ENCODE measurements at places on chromosomes 1 and 21.

GRCh38 chr21:46005081-46005480, 23.5 kb downstream of the COL6A1 start:
- DNase-seq, result no peak

DNA sequence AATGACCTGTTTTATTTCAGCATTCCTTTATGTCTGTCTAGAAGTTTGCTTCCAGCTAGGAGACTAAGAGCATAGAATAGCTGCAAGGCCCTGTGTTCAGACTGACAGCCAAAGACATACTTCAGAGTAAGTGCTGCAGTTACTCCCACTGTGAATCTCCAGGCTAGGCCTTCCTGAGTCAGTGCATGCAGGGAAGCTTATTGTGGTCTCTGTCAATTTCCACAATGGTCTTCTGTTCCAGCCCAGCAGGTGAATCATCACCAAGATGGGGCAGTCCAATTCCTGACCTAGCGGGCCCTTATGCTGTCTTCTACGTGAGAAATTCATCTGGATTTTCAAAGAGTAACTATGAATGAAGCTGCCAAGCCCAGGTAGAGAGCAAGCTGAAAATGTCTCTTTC, 146.3 kb upstream of the C8B start:
- DNase-seq, result no peak

DNA sequence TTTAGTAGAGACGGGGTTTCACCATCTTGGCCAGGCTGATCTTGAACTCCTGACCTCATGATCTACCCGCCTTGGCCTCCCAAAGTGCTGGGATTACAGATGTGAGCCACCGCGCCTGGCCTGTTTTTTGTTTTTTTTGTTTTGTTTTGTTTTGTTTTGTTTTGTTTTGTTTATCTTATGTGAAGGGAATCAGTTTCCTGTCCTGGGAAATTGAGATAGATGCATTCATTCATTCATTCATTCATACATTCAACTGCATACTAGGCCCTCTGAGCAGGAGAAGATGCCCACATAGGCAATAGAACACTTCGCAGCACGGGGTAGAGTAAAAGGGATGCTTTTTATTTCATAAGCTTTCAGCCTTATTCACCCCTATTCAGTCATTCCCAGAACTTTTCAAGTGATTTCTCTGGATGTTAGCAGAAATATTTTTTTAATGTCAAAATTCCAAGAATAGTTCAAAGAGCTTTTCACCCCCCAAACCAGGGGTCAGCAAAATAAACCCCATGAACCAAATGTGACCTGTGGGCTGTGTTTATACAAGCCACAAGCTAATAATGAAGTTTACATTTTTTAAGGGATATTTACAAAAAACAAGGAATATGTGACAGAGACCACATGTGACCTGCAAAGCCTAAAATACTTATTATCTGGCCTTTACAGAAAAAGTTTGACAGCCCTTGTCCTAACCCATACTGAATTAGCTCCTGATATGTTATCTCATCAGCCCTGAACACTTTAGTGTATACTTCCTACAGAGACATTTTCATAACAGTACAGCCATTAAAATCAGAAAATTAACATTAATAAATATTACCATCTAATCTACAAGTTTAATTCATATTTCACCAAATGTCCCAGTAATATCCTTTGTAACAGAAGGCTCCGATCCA, 127.1 kb downstream of the MAST2 start:
- no peak for DNase-seq

- DNase-seq, result no peak
These were observed 1.7 kb downstream of the TMCC2 start for GRCh38 chr1:205229399-205229871.

DNA sequence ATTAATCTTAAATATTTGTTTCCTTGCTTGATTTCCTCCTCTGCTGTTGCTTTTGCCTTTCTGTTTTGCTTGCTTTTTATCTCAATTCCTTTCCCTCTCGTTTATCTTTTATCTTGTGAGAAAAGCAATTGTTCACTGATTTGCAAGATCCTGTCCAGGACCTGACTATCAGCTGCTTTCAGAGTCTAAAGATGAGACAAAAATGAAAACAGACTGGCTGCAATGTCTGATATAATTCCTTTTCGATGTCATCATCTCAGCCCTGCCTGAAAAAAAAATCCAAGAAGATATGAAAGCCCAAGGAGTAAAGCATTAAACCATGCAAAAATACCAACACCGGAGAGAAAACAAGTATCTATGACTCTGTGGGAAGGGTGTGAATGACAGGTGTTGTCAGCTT, 225.5 kb downstream of the PATJ start:
- DNase-seq, result no peak

DNA sequence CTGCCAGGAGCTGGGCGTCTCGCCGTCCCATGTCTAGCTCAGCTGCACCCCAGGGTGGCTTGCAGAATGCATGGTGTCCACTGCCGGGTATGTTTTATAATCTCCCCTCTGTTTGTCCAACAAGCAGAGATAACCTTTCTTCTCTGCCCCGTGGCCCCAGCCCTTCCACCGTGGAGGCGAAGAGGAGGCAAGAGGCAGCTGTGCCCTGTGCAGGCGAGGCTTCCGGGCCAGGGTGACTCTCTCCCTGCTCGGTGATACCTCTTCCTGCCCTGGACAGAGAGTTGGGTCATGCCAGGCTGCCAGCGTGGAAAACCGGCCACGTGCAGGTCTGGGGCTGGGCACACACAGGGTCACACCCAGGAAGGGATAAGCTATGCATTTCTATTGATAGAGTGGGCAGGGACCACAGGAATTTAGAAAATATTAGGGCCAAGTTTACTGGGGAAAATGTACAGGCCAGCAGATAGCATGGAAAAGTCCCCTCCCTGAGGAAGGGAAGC, at the start of gene TFF2:
Gene TFF2, minus strand, starts transcription at position 68 of the 500 bp plus-strand sequence. Its CDS starts 37 bp downstream, at position 31.
- no peak for DNase-seq

- no peak for DNase-seq
These were observed 905 bp downstream of the LIX1L start for GRCh38 chr1:145956781-145957442.

DNA sequence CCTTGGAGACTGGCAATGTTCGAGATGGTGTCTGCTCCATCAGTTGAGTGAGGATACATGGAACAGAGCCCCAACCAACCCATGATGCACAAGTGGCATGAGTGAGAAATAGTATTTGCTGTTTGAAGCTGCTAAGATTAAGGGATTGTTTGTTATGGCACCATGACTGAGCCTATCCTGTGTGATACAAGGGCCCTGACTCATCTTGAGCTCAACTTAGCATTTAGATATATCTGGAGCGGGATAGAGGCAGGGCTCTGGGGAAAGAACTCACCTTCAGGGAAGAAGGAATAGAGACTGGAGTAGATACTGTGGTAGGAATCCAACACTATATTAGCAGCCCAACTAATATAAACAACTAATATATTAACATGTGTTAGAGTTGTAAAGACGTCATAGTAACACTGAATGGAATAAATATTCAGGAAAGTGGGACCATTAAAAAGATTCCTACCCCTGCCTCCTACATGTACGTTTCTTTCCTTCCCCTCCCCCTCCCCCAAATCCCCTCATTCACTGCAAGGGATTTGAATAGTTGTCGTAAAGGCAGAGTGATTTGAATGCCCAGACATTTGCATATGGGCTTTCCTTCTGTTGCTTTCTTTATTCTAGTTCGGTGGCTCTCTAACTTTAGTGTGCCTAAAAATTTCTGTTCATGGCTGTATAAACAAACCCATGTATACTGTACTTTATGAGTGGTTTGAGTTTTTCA, 106.6 kb upstream of the POU3F1 start:
- DNase-seq, result no peak

GRCh38 chr1:1306661-1307260, 969 bp downstream of the ACAP3 start:
- DNase-seq, result no peak

DNA sequence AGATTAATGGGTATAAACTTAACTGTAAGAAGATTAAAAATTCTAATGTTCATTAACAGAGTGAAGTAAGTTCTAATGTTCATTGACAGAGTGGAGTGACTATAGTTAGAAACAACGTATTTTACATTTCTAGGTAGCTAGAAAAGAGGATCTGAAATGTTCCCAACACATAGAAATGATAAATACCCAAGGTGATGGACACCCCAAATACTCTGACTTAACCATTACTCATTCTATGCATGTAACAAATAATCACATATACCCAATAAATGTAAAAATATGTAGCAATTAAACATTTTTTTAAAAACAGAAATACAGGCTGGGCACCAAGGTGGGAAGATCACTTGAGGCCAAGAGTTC, 62.1 kb downstream of the ABL2 start:
- DNase-seq, result no peak

DNA sequence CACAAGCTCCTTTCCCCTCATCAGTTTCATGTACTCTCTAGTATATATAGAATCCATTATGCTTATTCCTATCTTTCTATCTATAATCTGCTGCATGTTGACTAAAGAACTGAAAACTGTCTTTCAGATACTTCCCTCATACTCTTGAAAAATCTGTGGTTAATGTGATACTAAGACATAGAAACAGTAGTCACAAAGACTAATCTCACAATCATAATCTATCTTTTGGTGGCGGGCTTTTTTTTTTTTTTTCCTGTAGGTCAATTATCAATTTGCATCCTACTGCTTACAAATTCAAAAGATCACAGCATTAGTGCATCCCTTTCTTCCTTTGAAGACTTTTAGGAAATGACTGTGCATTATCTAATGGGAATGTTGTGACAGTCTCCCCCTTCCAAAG, 4.7 kb downstream of the UBR4 start:
- no peak for DNase-seq

DNA sequence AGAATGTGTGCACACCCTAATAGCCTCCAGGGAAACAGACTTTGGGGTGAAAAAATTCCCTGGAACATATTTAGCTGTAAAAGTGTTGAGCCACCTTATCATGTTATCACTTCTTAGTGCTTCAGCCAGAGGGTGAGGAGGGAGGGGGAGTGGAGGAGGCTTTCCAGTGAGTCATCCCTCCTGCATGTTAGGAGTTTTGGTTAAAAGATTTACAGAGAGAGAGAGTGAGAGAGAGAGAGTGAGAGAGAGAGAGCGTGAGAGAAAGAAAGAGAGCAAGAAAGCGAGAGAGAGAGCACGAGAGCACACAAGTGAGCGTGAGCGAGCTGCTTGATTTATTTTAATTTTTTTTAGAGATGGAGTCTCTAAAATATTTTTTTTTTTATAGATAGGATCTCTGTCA, 13.5 kb upstream of the CACNA1E start:
- no peak for DNase-seq

DNA sequence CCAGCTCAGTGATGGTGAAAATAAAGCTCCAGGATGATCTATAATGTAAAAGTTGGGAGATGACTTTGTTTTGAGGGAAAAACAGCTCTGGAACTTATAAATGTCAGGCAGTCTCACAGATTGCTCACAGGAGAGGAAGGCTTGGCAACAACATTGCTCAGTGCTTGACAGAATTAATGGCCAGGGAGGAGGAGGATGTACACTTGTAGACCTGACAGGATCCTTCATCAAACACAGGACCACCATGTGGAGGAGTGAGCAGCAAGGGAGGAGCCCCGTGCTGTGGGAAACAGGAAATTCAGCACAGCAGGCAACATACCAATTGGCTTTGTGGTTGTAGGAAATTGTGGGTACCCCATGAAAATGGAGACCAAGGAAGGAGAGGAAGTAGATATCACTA, 291.8 kb upstream of the CAMK1G start:
- no peak for DNase-seq

DNA sequence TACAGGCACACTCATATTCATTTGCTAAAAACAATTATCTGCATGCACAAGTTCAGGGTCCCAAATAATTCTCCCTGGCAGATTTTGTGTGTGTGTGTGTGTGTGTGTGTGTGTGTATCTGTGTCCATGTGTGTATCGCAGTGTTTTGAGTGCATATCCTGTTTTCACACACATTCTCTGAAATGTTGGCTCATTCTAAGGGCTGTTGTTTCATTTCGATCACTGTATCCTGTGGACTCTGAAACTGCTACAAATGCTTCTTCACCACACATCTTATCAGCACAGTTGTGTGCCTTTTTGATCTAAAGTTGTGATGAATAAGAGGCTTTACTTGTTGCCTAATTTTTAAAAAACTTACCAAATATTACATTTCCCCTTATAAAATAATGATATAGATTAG, 34.6 kb downstream of the NR5A2 start:
- no peak for DNase-seq

DNA sequence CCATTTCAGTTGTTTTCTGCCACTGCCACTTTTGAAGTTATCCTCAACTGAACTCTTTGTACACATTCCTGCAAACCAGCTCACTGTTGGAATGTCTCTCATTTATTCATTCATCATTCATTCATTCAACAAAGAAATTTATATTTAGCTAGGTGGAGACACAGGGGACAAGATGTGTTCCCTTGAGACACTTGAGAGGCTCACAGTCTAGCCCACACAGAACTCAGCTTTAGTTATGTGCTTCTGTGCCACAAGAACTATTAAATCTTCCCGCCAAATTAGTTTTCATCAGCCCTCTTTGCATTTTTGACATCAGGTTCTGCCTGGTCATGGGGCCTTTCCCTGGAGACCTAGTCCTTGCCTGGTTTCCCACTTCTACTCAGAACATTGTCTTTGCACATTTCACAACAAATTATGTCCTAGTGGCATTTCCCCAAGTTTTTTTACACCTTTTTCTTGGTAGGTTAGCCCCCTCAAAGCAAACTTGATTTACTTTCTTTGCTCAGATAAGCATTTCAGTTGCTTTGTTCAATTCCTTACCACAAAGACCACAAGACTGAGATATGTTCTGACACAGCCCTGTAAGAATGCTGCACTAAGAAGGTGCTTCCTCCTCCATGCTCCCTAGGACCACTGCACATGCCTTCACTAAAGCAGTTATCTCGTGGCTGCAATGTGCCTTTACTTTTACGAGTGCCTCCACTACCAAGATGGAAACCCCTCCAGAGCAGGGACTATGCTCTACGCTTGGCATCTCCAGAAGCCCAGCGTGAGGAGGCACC, 31.0 kb downstream of the ILDR2 start:
- DNase-seq, result no peak

- DNase-seq, result peak; percentile 53
These were observed 803 bp downstream of the COP1 start for GRCh38 chr1:176206006-176206960.

DNA sequence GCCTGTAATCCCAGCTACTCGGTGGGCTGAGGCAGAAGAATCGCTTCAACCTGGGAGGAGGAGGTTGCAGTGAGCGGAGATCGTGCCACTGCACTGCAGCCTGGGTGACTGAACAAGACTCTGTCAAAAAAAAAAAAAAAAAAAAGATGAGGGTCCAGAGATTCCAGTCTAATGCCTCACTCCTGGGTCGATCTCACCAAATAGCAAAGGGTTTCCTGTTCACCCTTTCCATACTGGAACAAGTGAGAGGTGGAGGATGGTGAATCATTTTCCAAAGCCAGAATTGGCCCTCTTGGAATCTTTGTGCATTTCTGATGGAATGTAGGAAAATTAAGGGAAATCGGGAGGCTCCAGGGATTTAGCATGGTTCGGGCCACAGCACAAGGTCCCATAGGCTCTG, 58.1 kb upstream of the ZNF648 start:
- no peak for DNase-seq

GRCh38 chr1:45925728-45926287, 122.4 kb downstream of the MAST2 start:
- DNase-seq, result no peak

DNA sequence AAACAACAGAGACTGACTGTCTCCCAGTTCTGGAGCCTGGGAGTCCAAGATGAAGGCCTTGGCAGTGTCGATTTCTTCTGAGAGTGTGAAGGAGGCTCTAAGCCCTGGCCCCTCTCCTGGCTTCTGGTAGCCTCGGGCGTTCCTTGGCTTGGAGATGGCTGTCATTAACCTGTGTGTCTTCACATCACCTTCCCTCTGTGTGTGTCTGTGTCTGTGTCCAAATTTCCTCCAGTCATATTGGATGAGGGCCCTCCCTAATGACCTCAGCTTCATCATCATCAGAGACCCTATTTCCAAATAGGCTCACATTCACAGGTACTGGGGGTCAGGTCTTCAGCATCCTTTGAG, 138.3 kb downstream of the TOMM20 start:
- no peak for DNase-seq

All from GOT3 (cell line).